Stimulated activated CD4-positive, alpha-beta T cell treated with anti-CD3 and anti-CD28 coated beads, Interleukin-12 subunit alpha, Interleukin-12 subunit beta, amount 100 ng/mL, for 4 hours (primary cell): ENCODE measurements at places on chromosomes 1 and 21.

DNA sequence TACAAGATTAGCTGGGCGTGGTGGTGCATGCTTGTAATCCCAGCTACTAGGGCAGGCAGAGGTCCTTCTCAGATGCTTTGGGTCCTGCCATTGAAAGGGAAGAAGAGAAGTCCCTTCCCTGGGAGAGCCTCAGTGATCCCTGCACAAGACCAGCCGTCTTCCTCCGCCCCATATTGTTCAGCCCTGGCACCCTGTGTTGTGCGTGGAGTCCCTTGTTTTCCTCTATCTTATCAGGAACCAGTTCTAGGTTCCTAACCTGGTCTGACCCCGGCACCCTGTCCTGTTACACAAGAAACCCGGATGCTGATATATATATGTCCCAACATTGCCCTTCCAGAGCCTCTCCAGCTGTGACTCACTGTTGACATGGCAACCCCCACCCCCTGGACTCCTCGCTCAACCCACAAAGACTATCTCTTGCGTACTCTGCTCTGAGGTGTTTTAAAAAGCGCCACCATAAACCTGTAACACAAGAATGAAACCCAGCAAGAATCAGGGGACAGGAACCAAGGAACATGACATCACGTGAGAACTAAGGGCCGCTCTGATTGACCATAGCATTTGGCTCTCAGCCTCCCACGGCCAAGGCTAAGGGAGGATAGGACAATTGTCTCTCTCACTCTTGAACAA, 4.8 kb downstream of the MX2 start:
- DNase-seq: no peak

DNA sequence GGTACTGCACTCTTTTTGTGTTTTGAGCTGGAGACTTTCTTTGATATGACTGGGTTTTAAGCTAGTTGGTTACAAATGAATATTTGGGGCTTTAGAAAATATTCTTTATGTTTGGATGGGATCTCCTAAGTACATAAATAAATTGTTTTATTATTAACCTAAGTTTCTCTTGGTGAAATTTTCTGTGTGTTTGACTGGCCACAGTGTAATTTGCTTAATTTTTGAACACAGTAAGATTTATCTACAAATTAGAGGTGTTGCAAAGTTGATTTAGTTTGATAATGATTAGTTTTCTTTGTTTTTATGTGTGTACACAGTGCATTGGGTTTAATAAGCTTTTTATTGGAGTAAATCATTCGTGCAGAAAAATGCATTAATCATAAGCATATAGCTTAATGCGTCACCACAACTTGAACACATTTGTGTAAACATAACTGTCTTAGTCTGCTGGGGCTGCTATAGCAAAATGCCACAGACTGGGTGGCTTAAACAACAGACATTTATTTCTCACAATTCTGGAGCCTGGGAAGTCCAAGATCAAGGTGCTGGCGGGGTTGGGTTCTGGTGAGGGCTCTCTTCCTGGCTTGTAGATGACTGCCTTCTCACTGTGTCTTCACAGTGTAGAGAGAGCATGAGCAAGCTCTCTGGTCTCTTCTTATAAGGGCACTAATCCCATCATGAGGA, 17.4 kb upstream of the SLC6A9 start:
- no peak for DNase-seq

GRCh38 chr1:43913051-43913501, 20.5 kb upstream of the ARTN start:
- DNase-seq: no peak

- DNase-seq: no peak
Measured at GRCh38 chr1:108841703-108842102, 15.2 kb downstream of the AKNAD1 start.

- DNase-seq: no peak
Measured at GRCh38 chr1:17631410-17631809, 91.9 kb downstream of the ARHGEF10L start.
